ENCODE measurements at places on chromosomes 7 and 10.
A peak's percentile ranks its signal among the peaks of the same experiment; 100 is the strongest.

DNA sequence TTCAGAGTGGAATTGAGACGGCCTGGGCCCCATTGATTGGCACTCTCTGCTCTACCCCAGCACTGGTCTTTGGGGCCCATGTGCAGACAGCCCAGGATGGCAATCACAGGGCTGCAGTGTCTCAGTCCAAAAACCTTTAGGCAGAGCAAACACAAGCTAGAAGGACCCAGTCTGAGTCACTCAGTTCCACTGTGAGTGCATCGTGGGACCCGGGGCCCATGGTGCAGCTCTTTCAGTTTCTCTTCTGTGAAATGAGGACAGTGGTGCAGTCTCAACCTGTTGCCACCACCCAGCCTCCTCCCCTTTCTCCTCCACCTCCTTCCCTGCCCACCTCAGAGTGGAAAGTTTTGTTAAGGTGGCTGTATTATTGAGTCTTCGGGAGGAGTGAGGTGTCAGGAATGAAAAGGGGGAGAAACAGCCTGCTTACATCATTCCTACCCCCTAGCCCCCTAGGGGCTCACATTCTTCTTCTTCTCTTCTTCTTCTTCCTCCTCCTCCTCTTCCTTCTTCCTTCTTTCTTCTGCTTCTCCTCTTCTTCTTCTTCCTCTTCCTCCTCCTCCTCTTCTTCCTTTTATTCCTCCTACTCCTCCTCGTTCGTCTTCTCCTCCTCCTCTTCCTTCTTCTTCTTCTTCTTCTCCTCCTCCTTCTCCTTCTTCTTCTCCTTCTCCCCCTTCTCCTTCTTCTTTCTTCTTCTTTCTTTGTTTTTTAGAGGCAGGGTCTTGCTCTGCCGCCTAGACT is 19.5 kb upstream of the CARD11 start:
- peak; percentile 32 for DNase-seq

DNA sequence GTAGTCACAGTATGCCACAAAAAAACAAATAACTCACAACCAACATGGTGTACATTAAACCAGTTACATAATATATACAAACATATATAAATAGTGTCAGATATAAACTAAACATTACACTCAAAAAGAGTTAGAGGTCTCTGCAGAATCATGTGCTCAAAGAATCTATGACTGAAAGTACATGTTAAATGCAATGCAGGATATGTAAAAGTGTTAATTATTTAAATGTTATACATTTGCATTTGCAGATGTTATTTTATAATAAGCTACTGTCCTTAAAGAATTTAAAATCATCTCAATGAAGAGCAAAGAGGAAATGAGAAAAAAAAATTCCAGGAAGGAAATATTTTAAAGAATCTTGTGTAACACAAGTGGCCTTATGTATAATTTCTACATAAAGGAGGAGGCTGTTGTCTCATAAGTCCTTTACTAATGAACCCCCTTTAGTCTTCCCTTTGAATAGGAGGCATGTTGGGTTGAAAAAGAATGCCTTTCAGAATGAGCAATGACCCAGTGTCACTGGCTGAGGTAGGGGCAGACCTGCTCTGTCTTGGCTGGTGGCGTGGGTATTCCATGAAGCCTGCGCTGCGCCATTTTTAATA is 148.9 kb downstream of the ITGA8 start:
- no peak for DNase-seq

DNA sequence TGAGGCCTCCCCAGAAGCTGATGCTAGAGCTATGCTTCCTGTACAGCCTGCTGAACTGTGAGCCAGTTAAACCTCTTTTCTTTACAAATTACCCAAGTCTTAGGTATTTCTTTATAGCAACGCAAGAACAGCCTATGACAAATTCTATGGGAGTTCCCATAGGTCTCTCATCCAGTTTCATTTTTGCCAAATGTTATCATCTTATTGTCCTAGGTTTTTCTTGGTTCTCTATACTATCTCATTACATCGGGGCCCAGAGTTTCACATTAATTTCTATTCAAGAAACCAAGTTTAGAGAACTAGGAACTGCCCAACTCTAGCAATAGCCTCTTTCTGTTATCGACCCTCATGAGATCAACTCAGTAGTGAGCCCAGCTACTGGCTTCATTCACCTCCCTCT is 15.9 kb downstream of the ACTA2 start:
- no peak for DNase-seq

GRCh38 chr10:60942788-60943315 is 1.1 kb downstream of the RHOBTB1 start:
- DNase-seq: peak; percentile 25

DNA sequence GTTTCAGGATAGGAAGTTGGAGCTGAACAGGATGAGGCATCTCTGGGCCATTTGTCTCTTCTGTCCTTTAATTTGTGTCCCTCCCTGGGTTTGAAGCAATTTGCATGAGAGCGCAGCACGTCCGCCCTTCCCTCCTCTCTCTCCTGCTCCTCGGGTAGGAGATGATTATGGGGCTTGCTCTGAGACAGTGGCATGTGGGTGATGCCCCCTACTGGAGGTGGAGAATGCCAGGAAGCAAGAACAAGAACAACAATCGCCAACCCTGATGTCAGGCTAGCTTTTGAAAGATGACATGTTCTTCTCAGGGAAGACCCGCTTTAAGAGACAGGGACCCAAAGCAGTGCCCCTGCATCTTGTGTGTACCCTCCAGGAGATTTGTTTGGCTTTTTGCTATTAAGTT is 63.9 kb upstream of the LOXL4 start:
- DNase-seq: peak; percentile 41

GRCh38 chr7:26237035-26237807 is 35.7 kb downstream of the CBX3 start:
- no peak for DNase-seq

GRCh38 chr10:68154211-68154497 is 44.9 kb downstream of the MYPN start:
- DNase-seq: peak; percentile 20

- no peak for DNase-seq
Measured at GRCh38 chr10:121819049-121819448, 108.8 kb downstream of the ATE1 start.

GRCh38 chr10:21722209-21722608 is 188.2 kb downstream of the MLLT10 start:
- DNase-seq: no peak

DNA sequence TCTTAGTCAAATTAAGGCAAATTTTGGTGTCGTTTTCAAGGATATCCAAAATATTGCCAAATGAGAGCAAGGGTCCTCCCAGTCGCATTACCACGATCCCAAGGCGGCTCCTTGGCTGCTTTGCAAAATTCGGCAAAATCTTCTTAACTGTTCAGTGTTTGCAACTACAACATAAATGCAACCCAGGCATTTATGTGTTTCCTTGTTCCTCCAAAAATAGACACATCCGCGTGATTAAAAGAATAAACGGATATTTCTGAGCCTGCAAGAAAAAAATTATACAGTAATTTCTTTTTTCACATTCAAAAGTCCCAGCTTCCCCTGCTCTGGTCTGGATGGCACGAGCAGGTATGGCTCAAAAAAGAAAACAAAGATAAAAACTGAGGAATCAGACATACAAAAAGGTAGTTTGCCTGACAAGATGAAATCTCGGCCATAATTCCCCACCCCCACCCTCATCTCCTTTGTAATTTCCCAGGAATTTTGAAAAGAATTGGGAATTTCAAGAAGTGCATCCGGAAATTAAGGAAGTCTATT is 6.0 kb downstream of the SKIDA1 start:
- no peak for DNase-seq

DNA sequence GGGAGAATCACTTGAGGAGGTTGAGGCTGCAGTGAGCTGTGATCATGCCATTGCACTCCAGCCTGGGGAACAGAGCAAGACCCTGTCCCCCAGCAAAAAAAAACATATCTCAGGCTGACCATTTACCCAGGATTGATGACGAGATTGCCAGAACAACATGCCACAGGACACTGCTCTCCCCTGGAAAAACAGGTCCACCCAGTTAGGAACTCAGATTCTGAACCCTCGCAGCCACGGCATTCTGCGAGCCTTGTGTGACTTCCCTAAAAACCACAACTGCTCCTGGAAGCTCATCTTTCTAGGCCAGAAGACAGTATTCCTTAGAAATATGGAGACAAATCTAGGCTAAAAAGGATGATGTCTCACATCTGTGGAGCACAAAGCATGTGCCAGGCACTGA is 42.1 kb upstream of the SH2B2 start:
- no peak for DNase-seq

DNA sequence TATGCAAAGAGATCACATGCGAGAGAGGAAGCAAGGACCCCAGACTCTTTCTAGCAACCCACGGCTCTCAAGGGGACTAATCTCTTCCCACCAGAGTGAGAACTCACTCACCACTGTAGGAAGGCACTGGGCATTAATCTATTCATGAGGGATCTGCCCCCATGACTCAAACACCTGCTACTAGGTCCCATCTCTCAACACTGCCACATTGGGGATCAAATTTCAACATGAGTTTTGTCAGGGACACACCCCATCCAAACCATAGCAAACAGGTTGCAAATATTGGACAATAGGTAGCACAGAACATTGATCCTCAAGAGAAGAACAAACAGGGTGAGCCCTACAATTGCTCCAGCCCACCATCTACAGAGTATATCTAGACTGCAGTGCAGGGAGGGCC is 740.6 kb downstream of the LRMDA start:
- DNase-seq: no peak

DNA sequence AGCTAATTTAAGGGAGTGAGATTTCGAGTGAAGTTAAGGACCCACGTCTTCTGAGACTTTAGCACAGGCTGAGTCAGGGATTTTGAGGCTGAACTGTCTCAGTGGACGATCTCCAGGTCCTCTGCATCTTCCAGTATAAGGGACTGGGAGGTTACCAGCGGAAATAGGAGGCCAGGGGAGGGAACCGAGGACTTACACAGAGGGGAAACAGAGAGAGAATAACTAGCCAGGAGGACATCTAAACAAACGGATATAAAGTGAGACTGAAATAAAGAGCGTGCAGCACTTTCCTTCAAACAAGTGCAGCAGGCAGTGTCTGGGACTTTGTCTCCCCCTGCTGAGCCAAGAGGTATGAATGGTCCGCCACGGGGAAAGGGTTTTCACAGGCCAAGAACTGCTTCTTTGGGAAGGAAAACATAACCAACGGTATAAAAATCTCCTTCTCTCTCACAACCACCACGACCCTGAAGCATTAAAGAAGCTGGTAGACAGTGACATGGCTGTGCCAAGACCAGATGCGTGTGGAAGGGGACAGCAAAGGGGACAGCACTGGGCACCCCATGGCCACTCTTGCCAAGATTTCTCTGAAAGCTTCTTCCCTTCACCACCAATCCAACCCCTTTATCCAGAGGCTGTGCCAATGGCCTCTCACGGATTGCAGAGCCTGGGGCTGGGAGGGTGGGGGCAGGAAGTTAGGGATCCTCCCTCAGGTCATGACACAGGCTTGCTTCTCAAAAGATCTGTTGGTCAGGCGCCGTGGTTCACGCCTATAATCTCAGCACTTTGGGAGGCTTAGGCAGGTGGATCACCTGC is 72.0 kb downstream of the SLC37A3 start:
- DNase-seq: peak; percentile 79

- no peak for DNase-seq
Measured at GRCh38 chr10:96772196-96772595, 51.9 kb upstream of the PIK3AP1 start.

DNA sequence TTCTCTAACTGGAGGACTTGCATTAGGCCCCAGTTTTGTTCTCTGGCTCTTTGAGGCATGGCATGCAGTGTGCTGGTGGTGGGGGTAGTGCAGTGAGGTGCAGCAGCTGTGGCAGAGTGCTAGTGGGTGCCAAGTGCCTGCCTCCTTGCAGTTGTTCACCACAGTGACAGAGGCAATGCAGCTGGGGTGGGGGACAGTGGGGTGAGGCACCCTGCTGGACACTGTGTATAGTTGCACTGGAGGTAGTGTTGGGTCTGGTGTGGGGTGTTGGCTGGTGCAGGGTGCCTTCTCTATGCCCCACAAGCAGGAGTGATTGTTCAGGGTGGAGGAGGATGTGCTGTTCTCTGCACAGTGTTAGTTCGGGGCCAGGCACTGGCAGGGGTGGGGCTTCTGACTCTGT is 21.7 kb upstream of the KEL start:
- no peak for DNase-seq

DNA sequence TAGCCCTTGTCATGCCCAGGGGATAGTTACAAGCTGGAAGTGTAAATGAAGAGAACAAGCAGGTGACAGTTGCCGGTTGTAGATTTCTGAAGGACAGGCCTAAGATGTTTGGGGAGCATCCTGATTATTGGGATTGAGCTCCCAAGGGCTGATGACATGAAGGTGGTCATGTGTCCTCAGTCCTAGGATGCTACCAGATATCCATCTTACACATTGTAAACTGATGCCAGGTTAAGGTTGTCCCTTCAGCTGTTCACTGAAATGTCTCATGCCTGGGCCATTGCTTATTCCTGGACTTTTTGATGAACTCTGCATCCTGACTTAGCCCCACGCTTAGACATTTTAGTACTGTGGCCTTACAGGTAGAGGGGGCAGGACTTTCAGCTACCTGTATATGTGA is 1.3 kb downstream of the ZMIZ2 start:
- peak; percentile 26 for DNase-seq

DNA sequence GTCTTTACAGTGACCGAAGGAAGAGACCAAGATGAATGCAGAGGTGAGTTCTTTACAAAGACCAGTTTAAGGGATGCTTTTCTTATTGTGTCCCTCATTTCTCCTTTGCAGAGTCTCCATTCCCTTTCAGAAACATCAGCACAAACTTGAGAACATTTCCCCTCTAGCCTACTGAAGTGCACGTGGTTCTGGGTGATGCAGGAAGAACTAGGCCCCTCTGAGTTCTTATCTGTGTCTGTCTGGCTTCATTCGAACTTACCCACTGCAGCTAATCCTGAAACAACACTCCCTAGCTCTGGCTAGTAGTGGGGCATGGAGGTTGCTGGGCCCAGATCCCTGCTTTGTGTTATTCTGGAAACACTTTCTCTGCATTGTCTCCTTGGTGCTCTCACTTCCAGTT is 12.6 kb downstream of the BLVRA start:
- DNase-seq: no peak

DNA sequence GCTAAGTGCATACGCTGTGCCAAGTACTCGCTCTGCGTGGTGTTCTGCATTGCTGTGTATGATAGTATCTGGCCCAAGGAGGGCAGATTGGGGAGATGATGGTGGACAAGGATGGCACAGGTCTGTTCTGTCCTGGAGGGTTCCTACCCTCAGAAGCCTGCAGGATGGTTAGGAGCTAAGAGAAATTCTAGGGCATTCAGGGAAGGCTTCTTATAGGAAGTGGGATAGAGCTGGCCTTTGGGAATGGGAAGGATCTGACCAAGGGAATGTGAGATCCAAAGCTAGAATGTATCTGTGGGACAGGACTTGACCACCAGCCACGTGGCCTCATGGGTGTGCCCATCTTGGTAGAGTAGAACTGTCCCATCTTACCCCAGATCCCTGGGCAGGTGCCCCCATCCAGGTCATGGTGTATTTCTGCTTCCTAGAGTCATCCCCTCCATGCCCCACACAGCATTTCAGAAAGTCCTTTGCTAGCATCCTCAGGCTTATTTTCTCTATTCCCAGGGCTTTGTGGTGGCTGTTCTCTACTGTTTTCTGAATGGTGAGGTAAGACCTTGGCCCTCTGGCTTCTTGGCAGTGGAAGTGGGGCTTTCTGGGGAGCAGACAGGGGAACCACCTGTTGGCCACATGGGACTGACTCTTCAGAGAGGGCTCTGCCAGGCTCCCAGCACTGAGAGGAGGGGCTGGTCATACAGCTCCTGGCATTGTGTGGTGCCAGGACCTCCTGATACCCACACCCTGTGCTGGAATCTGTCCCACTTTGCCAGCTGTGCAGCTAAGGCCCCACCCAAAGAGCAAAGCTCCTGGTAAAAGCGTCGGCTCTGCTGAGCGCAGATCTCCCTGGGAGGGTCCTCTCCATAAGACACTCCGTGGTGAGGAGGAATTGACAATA is 52.5 kb downstream of the ADCYAP1R1 start:
- DNase-seq: no peak

Data from NAMALWA (cell line).